ENCODE measurements at places on chromosomes 1 and 21.

- no peak overlapping the region for H3K27ac ChIP-seq
- H3K27me3 ChIP-seq: no peaks in the 10 kb centered on the region
- H3K4me1 ChIP-seq: no peaks in the 10 kb centered on the region
- DNase-seq: no peak
- H3K4me3 ChIP-seq: no peak overlapping the region
- no peaks in the 10 kb centered on the region for H3K36me3 ChIP-seq
Observed at GRCh38 chr21:18340387-18340942, 63.1 kb downstream of the TMPRSS15 start.

DNA sequence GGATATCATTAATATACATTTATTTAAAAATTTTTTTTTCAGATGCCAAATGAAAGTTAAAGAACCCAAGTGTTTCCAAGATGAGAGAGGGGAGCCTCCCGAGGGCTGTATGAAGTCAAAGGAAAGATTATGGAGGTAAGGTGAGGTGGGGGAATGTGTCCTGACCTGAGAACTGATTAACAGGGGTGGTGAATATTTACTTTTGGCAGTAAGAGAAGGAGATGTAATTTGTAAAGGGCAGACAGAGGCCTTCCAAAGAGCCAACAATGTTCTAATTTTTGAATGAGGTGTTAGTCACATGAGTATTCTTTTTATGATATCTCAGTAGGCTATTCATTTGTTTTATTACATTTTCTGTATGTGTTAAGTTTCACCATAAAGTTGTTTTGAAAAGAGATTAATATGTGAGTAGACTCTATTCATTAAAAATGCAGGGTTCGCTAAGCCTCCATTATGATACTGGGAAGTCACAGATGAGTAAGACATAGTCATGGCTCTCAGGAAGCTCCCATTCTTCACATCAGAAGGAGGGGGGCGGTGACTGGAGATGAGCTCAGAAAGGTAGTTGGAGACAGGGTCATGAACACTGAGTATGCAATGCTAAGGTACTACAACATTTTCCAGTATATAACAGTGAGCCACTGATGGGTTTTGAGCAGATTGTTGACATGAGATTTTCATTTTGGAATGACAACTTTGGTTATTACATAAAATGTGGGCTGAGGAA, 62.4 kb upstream of the TNFSF18 start:
- no peaks in the 10 kb centered on the region for H3K4me1 ChIP-seq
- H3K36me3 ChIP-seq: no peaks in the 10 kb centered on the region
- H3K27ac ChIP-seq: no peak overlapping the region
- no peaks in the 10 kb centered on the region for H3K27me3 ChIP-seq
- no peak for DNase-seq
- H3K4me3 ChIP-seq: no peak overlapping the region

GRCh38 chr1:212685429-212685828, 14.2 kb downstream of the BATF3 start:
- H3K4me3 ChIP-seq: no peak overlapping the region
- no peak for DNase-seq
- H3K27me3 ChIP-seq: no peaks in the 10 kb centered on the region

DNA sequence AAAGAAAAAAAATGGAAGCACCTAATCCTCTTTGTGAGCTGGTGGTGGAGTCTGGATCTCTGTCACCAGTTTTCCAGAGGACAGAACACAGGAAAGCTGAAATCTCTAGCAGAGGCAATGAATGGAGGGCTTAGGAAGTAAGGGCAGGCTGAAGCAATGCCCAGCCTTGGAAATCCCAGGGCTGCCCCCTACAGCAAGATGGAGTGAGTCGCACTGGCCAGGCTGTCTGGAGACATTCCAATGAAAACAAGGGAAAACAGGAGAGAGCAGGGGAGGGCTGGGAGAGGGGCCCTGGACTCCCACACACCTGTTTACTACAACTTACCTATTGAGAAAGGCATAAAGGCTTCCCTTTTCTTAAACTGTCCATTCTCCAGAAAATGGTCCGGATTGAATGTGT, 25.9 kb downstream of the CYP2J2 start:
- no peak overlapping the region for H3K4me3 ChIP-seq
- no peak overlapping the region for H3K27ac ChIP-seq
- H3K36me3 ChIP-seq: no peaks in the 10 kb centered on the region
- H3K4me1 ChIP-seq: no peaks in the 10 kb centered on the region
- no peak for DNase-seq

DNA sequence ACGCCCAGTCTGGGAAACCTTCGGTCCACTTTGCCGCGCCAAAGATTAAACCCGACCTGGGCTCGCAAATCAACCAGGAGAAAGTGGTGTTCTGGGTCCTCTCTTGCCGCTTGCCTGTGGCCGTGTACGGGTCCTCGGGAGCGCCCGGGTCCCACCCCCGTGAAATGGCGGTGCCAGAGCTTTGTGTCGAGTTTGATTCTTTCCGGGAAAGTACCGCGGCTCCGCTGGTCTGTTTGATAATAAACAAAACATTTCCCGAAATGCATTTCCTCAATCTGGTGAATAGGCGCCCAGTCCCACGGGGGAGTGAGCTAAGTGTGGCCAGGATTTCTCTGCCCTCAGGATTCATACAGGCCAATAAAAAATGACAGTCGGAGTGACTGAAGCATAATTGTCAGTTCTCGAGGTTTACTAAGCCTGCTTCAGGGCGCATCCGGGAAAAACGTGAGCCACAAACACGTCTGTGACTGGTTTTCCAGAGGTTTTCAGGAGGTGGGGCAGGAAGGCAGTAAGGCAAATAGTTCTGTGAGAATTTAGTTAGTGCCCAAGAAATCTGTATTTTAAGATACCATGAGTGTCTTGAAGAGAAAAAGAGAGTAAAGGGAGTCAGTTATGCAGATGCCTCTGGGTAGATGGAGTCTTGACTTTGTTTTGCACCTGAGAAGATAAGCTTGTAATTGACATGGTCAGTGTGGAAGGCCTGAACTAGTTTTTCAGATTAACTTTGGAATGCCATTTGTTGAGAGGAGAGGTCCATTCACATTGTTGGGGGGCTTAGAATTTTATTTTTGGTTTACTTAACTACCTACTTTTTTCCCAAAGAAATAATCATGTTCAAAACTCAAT, 675 bp downstream of the IFNAR1 start:
- H3K4me1 ChIP-seq: peaks cover 23% of the 10 kb centered on the region
- H3K27ac ChIP-seq: peak overlapping the region; percentile 99
- no peaks in the 10 kb centered on the region for H3K36me3 ChIP-seq

GRCh38 chr1:7493711-7494454, 277.2 kb upstream of the VAMP3 start:
- no peak for DNase-seq
- H3K4me3 ChIP-seq: no peak overlapping the region
- H3K27ac ChIP-seq: no peak overlapping the region
- peaks cover 7% of the 10 kb centered on the region for H3K4me1 ChIP-seq
- peaks cover 14% of the 10 kb centered on the region for H3K27me3 ChIP-seq

DNA sequence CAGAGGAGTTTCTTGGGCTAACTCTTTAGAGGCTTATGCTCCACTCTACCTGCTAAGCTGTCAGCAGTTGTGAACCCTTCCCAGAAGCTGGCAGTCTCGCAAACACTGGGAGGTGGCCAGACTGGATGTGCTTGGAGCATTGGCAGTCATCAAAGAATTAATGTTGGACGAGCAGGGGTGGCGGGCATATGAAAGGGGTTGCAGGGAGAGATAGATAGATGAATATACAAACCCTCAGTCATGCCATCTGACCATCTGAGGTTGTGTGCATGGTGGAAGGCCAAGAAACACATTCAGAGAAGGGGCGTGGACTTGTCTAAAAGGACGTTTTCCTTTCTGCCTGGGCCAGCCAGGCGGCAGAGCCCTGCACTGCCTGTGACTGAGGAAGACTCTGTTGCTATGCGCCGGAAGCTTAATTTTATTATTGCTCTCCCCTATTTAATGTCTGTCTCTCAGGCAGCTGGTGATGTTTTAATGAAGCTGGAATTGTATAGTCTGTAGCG, 164.4 kb downstream of the PBX1 start:
- DNase-seq: no peak
- no peaks in the 10 kb centered on the region for H3K36me3 ChIP-seq
- H3K27ac ChIP-seq: peak overlapping the region; percentile 26
- no peak overlapping the region for H3K4me3 ChIP-seq
- H3K4me1 ChIP-seq: peaks cover 67% of the 10 kb centered on the region
- no peaks in the 10 kb centered on the region for H3K27me3 ChIP-seq

GRCh38 chr1:11364170-11364569, 91.2 kb downstream of the UBIAD1 start:
- H3K36me3 ChIP-seq: no peaks in the 10 kb centered on the region
- H3K27ac ChIP-seq: no peak overlapping the region
- no peak overlapping the region for H3K4me3 ChIP-seq

- no peak overlapping the region for H3K27ac ChIP-seq
- DNase-seq: no peak
- no peaks in the 10 kb centered on the region for H3K27me3 ChIP-seq
- no peaks in the 10 kb centered on the region for H3K4me1 ChIP-seq
Observed at GRCh38 chr1:229572286-229572685, 13.8 kb upstream of the ABCB10 start.
